ENCODE measurements at places on chromosomes 16 and 17.
A peak's percentile ranks its signal among the peaks of the same experiment; 100 is the strongest.

- no peak for DNase-seq
These were observed 7.7 kb downstream of the SALL1 start for GRCh38 chr16:51143196-51143977.

DNA sequence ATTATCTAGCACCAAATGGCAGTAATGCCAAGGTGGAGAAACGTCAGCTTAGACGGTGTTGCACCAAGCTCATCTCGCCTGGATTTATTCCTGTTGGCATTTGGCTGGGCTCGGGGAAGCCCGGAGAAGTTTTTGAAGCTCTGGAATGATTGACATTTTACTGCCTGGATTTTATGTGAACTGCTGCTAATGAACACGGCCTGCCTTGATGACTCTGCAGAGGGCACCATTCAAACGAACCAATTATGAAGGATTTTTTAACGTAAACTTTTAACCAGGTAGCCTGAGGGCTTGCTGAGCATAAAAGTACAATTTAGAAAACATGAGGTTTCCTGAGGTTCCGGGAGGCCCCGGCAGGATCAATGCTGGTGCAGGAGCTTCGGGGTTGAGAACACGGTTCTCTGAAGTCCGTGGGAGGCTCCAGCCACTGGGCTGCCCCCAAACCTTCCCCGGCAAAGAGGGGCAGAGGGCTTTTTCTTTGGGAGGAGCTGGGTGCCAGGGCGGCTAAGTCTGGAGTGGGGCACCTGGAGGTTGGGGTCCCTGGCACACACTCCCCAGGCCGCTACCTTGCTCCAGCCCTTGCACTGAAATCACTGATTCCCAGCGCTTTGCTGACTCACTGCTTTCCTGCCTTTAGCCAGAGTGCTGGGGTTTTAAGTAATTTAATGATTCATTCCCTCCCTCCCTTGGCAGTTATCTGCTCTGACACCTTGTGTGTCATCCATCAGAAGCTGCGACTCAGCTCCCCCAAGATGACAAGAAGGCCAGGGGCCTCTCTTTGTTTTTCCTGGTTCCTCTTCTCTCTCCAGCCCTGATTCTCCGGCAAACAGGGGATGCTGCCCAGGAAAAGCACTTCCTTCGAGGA, 161.2 kb upstream of the IRX3 start:
- no peak for DNase-seq

DNA sequence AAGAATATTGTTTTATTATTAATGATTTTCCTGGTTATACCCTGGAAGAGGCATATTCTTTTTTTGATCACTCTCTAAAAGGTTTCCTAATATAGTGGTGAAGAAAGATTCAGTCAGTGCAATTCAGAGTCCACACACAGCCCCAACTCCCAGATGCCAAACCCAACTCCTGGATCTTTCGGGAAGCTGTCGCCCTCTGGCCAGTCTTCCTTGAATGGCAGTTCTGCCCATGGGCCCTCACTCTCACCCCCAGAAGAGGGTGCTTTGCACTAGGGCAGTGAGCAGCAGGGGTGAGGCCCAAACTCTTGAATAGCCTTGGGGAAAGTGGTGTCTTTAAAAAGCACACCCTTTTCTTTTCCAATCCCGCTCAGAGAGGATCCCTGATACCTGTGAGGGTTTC, 11.0 kb downstream of the KRT32 start:
- DNase-seq: no peak

GRCh38 chr16:13680021-13680889, 239.7 kb upstream of the ERCC4 start:
- DNase-seq: no peak

DNA sequence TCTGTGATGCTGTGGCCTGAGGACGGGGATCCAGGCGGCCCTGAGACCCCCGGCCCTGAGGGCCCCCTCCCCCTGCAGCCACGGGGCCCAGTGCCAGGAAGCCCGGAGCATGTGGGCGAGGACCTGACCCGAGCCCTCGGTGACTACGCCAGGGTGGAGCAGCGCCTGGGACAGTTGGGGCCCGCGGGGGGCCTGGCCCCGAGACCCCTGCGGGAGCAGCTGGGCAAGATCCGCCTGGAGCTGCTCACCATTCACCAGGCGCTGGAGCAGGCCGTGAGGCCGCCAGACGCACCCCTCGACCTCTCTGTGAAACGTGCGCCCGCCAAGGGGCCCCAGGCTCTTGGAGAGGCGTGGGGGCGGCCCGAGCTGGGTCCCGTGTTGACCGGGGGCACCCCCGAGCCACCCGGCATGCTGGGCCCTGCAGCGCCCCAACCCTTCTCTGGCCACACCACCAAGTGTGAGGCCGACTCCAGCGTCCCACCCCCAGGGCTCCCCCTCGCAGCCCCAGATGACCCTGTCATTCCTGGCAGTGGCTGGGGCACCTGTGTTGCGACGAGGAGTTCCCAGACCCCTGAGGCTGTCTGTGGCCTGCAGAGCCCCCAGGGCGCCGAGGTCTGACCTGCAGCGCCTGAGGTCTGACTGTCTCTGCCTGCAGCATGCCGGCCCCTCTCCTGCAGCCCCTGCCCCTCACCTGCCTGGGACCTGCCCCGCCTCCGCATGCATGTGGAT, 2.0 kb upstream of the NHLRC4 start:
- DNase-seq: no peak

DNA sequence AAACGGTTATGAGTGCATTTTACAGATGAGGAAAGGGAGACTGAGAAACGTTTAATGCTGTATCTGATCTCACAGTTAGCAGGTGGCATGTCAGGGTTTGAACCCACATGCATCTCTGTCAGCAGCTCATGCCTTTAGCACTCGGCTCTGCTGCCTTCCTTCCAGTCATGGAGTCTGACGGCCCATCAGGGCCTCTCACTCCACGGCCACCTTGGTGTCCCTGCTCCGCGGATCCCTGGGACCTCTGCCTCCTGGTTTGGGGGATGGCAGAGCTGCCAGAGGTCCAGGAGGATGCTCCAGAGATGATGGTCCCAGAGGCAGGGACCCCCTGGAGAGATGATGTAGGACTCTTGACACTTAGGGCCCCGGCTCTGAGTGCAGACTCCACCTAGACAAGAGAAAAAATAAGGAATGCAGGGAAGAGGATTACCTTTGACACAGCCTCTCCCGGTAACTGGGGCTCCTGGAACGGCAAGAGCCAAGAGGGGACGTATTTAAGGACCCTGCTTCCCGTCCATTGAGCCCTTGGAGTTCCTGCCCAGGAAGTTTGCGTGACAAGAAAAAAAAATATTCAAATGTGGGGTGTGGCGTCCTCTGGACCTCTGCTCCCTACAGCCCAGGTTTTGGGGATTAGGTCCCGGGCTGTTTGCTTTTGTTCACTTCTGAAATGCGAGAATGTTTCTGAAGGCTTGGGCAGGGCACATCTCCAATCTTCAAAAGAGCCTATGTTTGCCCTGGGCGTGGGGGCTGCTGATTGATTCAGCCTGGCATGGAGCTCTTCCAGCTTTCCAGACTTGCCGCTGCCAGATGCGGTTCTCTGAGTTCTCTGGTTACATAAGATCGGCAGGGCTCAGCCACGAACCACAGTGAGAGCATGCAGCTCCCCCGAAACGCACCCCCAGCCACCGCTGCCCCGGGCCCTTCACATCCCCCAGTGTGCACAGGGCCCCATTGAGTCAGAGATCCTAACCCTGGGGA, at the start of gene ALDH3A1:
ALDH3A1 (minus strand) TSS at position 470 of the 978 bp plus-strand sequence. CDS start 3,169 bp downstream, outside the sequence.
- DNase-seq: no peak

GRCh38 chr17:27313301-27313700, 19.4 kb downstream of the WSB1 start:
- no peak for DNase-seq

GRCh38 chr16:15038689-15039088, 17.2 kb downstream of the NTAN1 start:
- DNase-seq: no peak

DNA sequence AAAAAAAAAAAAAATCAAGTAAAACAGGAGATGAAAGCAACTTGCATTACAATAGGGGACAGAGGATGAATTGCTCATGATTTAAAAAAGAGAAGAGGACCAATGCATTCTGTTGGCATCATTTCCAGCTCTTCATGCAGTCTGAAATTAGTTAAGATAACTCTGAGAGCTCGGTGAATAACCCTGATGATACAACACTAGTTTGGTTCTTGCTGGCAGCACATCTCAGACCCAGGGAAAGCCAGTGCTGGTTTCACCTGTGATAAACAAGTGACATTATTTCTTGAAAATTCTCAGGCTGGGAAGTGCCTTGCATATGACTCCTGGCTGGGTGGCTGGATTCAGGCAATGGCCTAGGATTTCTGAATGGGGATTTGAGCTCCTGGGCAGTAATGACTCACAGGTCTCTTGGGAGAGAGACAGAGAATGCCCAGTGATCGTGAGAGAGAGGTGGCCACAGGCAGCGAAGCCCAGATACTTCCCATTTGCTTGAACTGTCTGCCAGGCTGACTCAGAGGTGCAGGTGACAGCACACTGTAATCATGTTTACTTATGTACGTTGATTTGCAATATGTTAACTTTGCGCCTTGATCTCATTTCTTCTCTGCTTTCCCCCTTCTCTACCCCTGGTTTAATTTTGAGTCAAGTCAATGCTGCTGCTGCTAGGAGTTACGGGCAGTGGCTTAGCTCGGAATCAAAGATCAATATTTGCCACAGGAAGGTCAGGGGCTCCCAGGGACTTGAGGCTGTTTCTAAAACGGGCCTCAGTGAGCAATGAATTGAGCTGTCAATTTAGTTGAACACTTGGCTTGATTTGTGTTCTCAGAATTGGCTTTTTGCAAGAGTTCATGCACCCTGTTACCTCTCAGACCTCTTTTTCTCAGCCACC, 27.1 kb downstream of the ARSG start:
- no peak for DNase-seq

DNA sequence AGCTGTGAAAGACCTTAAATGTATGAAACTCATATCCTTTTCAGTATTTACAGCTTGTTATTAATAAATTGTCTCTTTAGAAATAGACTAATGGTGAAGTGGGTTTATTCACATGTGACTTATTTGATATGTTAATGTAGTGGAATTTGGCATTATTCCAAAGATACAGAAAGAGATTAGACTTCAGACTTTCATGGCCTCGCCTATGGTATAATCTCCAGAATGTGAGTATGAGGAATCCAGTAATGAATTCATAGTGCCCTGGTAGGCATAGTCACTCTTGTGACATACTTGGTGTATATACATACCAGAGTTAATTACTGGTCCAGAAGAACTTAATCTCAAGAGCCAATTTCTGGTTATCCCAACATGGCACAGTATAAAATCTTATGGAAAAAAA, 72.7 kb downstream of the OMG start:
- no peak for DNase-seq

- DNase-seq: no peak
These were observed 14.7 kb downstream of the ST6GALNAC2 start for GRCh38 chr17:76570877-76571471.

DNA sequence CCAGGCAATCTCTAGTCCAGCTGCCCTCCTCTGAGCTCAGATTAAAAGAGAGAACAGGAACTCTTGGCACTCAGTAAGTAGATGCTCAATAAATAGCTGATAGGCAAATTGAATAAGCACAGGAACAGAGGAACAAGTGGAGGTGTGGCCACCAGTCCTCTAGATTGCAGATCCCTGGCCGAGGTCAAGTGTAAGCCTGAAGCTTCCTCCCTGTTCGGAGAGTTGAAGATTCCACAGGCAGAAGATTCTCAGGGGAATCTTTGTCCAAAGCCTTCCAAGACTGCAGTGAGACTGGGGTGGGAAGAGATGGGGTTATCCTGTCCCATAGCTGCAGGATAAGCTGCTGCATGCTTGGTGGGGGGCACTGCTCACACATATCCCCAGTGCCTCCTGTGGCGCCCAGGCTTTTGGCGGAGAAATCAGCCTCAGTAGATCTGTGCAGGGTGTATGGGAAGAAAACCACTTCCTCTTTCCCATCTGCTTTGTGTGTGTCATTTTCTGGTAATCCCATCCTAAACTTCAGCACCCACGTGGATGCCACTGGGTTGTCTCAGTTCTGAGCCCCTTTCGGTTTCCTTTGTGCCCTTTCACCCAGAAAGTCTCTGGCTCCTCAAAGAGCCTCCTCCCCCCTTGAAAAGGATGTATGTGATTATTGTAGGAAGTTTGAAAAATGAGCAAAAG, 12.1 kb downstream of the CD300A start:
- no peak for DNase-seq

- no peak for DNase-seq
These were observed 64.9 kb downstream of the SPACA3 start for GRCh38 chr17:33056399-33057146.

- DNase-seq: peak; percentile 48
These were observed 4.0 kb downstream of the CMTM3 start for GRCh38 chr16:66608241-66609138.

DNA sequence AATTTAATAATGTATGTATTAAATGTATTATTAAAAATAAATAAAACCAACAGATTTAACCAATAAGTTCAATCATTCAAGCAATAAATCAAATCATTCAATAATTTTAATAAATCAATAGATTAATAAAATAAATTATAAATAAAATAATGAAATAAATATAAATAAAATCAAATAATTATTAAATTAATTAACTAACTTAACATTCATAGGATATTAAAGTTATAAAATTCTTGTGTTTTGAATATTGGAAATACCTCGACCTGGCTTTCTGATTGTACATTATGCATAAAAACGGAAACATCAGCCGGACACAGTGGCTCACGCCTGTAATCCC, 182.2 kb downstream of the BANP start:
- DNase-seq: no peak

- DNase-seq: no peak
These were observed 42.8 kb downstream of the PKD1 start for GRCh38 chr16:2092866-2093265.

GRCh38 chr16:9824200-9825068, 357.8 kb downstream of the GRIN2A start:
- DNase-seq: no peak

DNA sequence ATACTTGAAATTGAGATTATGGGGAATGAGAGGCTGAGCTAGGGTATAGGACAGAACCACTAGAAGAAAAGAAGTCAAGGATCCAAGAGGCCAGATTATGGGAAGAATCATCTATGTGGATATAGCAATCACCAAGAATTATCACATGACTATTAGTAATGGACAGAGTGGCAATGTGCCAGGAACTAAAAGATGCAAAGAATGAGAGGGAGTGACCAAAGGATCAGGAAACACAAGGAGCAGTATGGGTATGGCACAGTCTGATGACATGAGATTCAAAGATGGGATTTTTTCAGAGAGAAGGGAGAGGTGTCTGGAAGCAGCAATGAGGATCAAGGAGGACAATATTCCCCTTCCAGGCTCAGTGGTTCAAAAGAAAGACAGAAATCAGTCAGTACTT, 212.2 kb downstream of the AATF start:
- no peak for DNase-seq

- no peak for DNase-seq
These were observed 101.6 kb downstream of the AXIN2 start for GRCh38 chr17:65459677-65460347.

GRCh38 chr17:79950306-79950705, 85.4 kb downstream of the TBC1D16 start:
- DNase-seq: no peak

GRCh38 chr16:70483426-70483825, 29.0 kb downstream of the FCSK start:
- no peak for DNase-seq

DNA sequence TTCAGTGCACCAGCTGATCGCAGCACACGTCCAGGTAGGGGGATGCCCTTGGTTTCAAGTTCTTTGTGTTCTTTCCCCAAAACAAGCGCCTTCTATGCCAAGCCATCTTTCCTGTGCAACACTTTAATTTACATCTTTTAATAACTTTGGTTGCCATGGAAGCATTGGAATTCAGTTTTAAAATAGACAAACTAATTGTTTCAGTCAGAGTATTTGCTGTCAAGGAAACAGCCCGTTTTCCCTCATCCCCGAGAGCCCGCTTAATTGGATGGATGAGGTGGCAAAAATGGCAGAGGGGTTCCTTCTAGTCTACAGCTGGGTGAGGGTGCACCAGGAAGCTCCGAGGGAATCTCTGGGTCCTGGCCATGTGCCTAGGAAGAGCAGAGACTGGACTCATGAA, 793.7 kb upstream of the EEF2KMT start:
- no peak for DNase-seq
